Dorsolateral prefrontal cortex (tissue), 122 donors: ENCODE measurements at places on chromosomes 12 and 14.

DNA sequence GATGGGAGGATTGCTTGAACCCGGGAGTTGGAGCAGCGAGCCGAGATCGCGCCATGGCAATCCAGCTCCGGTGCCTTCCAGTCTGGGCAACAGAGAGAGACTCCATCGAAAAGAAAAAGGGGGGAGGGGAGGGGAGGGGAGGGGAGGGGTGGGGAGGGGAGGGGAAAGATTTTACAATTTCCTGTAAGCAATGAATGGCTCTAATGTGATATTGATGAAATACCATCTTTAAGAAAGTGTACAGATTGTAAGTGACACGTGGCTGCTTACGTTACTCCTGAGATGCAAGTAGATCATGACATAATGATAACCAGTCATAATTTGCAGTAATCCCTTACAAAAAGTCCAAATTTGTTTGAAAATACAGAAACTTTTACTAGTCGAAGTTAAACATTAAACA is 1.4 kb downstream of the SLC25A21 start:
- DNase-seq: no peak

DNA sequence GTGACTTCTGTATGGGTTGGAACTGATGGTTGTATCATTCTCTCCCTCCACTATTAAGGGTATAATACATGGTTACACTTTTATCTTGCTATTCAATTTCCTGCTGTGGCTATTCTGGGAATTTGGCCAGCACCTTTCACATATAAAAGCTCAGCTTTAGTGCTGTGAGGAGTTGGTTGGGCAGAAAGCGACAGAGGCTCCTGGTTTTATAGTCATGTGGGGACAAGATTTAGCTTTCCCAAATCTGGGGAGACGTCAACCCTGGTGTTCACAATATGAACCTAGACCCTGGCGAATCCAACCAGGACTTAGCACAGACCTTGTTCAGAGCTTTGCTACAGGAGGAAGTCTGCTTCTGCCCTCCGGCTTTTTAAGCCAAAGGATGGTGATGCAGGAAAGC is 36.5 kb downstream of the FOS start:
- DNase-seq: no peak

- DNase-seq: no peak
Observed at GRCh38 chr14:104161602-104162367, 23.4 kb downstream of the KIF26A start.

DNA sequence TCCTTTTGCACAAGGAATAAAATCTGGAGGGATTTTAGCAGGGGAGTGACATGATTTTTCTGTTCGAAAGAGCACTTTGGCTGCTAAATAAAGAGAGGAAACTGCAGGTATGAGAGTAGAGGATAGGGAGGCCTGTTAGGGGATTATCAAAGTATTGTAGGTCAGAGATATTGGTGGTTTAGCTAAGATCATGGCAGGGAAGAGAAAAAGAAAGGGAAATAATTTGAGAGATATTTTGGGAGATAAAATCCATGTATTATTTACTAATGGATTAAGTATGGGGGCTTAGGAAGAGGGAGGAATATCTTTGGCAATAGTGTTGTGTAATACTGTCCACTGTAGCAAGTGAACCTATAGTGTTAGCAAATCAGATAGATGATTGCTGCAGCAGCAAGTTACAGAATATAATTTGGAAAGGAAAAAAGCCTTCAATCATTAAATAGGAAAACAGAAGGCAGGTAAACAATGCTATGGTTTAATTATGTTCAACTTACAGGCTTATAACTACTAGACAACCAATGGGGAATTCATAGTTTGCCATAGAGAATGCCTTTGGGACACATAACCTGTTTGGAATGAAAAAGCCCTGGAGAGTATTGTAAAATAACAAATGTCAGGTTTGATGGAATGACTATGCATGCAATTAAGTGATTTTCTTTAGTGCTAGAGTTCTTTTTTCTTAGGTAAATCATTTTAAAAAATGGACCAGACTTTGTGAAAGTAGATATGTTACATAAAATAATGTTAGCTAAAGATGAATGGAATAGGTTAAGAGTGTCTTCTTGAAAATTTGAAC is 50.5 kb downstream of the ADIPOR2 start:
- no peak for DNase-seq

GRCh38 chr14:58428118-58428683 is 682 bp downstream of the KIAA0586 start:
- DNase-seq: no peak

GRCh38 chr12:70190262-70191010 is 52.8 kb upstream of the CNOT2 start:
- no peak for DNase-seq

GRCh38 chr14:28774764-28775735 is 8.5 kb downstream of the FOXG1 start:
- DNase-seq: no peak

- DNase-seq: no peak
Observed at GRCh38 chr14:56975521-56975920, 165.2 kb upstream of the OTX2 start.

GRCh38 chr12:89756585-89757398 is 48.2 kb upstream of the ATP2B1 start:
- DNase-seq: no peak
